ENCODE measurements at places on chromosomes 11 and 22.

DNA sequence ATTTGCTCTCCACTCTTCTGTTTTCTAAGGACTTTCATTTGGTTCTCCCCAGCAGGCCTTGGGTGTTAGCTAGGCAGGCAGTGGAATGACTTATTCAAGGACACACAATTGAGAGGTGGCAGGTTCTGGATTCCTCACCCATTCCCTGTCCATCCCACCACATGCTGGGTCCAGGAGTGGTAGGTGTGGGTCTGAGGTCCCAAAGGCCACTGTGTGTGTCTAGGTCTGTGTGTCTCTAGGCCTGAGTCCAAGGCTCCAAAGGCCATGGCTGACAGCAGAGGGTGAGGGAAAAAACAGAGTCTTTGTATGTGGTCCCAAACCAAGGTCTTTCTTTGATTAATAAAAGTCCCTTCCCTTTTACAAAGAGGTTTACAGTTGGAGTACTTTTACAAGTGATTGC lies 40.8 kb downstream of the SLC5A1 start:
- no peak for DNase-seq

GRCh38 chr11:76763573-76764346 lies 19.4 kb upstream of the TSKU start:
- DNase-seq: no peak

DNA sequence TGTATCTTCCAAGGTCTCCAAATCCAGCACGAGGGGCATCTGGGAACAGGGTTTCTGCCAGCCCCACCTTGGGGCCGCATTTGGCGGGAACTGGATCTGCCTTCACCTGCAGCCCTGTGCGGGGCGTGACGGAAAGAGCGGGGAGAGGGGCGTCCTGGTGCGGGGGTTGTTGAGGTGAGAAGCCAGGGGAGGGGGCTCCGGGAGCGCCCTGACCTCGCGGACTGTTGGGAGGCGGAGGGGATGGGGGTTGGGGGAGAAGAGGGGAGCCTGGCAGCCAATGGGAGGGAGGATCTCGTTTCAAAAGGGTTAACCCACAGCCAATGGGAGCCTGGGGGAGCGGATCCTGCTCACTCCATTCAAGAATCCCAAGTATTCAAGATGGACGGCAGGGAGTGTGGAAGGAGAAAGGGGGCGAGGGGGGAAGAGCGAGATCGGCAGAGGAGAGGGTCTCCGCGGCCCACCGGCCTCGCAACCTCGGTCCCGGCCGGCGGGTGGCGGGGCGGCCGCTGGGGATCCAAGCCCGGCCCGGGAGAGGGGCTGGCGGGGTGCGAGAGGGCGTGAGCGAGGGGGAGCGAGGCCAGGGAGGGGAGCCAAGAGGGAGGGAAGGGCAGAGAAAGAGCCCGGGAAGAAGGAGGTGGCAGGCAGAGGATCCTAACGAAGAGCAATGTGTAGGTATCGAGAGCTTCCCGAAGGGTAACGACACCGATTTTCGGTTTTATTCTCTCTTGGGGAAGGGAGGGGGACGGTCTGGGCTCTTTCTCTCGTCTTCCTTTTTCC lies 11.5 kb downstream of the YPEL4 start:
- DNase-seq: no peak

GRCh38 chr11:124761301-124762104 lies 587 bp downstream of the ESAM start:
- DNase-seq: no peak
